ENCODE measurements at places on chromosomes 4 and X.

- DNase-seq = no peak
These were observed 96.7 kb downstream of the ITM2A start for GRCh38 chrX:79270401-79270800.

DNA sequence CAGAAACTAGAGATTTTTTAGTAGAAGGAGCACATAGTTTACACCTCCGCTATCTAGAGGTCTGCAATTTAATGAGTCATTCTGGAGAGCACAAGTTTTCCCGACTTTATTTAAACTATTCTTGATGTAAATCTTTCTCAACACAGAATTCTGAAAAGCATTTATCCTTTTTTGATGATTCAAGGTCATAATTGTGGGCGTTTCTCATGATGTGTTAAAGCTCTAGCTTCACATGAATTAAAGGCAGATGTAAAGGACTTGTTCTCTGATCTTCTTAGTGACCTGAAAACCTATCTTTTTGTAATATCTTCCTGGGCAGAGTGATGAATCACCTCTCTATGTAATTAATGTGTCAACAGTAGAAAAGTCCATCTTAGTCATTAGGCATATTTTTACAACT is 128.8 kb downstream of the COMMD8 start:
- no peak for DNase-seq

DNA sequence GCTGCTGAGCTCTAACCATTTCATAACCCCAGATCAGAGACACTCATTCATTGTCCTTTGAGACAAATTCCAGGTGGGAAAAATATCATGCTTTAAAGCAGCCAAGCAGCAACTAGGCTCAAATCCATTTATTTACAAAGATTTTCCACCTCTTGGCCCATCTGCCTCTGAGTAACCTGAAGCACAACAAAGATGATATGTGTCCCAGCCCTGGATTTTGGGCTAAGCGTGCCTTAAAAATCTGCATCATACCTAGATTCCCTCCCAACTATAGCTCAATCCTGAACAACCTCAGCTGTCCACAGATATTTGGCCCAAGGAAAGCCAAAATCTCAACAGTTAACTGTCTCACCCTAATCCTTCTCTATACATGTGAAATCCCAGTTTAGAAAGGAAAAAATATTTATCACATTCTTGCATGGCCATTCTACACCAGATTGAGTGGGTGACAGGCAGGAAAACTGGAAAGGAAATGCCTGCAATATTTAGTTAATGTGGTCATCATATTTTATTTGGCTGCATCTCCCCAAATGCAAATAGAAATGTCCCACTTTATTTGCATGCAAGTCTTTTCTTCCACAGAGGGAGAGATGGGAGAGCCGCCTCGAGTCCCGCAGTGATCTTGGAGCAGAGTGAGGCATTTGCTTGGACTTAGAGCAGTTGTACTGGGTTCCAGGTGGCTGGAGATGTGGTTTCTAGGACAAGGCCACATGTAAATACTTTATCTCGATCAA is 146.4 kb upstream of the EOLA2 start:
- DNase-seq = peak; percentile 32

DNA sequence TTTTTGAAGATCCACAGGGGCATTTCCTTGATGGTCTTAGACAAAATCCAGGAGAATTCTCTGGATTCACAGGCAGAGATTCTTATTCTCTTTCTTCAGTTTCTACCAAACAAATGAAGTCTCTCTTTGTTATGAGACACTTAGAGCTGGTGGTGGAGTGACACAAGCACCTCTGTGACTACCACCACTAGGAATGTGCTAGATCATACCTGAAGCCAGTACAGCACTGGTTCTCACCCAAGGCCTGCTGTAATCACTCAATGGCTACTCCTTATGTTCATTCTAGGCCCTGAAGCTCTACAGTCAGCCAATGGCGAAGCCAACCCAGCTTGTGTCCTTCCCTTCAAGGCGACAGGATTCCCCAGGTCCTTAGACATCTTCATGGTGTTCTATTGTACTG is 482.3 kb downstream of the TRAM1L1 start:
- no peak for DNase-seq

DNA sequence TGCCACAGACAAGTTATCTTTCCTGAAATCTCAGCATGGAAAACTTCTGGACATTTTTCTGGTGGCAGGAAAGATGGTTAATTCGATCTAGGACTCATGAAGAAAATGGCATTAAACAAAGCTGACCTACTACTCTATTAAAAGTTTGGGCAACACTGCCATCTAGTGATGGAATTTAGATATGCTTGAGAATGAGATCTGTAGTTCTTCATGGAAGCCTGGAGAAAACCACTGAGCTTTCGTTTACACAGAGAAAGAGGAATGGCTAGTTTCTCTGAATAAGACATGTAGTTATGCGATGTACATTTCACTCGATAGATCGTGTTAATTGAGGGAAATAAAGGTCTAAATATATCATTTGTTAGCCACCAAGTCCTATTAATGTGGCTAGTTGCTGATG is 51.7 kb upstream of the CHRDL1 start:
- peak; percentile 17 for DNase-seq

DNA sequence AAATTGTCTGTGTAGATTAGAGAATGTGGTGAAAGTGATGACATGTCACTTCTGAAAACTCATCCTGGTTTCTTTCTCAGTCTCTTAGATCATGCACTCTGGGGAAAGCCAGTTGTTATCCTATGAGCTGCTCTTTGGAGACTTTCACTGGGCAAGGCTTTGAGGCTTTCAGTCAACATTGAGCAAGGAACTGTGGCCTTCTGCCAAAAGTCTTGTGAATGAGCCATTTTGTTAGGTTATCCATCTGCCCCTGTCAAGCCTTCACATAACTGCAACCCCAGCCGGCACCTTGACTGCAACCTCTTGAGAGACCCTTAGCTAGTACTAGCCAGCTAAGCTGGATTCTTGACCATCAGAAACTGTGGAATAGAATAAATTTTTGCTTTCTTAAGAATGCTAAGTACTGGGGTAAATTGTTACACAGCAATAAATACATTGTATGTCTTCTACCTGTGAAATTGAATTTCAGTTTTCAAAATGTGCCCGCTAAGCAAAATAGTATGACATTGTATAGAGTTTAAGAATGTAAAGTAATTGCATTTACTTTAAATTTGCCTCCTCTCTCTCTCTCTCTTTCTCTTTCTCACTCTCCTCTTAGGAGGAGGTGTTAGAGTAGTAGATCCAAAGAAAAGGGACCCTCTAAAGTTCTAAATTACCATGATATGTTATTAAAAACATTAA is 1273.0 kb downstream of the RAPGEF2 start:
- DNase-seq = no peak

GRCh38 chr4:172982151-172982590 is 186.4 kb upstream of the GALNT7 start:
- peak; percentile 86 for DNase-seq

DNA sequence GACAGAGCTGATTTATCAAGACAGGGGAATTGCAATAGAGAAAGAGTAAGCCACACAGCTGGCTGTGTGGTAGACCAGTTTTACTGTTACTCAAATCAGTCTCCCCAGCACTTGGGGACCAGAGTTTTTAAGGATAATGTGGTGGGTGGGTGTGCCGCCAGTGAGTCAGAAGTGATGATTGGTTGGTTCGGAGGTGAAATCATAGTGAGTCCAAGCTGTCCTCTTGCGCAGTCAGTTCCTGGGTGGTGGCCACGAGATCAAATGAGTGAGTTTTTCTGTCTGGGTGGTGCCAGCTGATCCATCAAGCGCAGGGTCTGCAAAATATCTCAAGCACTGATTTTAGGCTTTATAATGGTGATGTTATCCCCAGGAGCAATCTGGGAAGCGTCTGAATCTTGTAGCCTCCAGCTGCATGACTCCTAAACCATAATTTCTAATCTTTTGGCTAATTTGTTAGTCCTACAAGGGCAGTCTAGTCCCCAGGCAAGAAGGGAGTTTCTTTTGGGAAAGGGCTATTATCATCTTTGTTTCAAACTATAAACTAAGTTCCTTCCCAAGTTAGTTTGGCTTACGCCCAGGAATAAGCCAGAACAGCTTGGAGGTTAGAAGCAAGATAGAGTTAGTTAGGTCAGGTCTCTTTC is 44.0 kb upstream of the PPP1R2C start:
- DNase-seq = no peak

DNA sequence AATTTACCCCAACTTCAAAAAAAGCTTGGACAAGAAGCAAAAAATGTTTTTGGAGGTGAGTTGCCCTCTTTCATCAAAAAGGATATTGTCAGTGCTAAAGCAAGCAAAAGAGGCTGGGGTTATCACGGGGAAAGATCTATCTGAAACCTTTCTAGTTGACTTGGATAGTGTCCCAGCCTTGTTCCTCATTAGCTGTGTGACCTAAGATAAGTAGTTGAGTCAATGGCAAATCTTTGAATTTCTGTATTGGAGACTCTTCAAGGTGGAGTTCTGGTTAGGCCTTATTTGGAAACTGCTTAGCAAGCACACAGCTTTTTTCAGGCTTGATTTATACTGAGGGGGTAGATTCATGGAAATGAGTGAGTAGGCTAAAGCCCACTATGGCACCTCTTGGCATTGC is 271.6 kb downstream of the GRIA3 start:
- DNase-seq = no peak

DNA sequence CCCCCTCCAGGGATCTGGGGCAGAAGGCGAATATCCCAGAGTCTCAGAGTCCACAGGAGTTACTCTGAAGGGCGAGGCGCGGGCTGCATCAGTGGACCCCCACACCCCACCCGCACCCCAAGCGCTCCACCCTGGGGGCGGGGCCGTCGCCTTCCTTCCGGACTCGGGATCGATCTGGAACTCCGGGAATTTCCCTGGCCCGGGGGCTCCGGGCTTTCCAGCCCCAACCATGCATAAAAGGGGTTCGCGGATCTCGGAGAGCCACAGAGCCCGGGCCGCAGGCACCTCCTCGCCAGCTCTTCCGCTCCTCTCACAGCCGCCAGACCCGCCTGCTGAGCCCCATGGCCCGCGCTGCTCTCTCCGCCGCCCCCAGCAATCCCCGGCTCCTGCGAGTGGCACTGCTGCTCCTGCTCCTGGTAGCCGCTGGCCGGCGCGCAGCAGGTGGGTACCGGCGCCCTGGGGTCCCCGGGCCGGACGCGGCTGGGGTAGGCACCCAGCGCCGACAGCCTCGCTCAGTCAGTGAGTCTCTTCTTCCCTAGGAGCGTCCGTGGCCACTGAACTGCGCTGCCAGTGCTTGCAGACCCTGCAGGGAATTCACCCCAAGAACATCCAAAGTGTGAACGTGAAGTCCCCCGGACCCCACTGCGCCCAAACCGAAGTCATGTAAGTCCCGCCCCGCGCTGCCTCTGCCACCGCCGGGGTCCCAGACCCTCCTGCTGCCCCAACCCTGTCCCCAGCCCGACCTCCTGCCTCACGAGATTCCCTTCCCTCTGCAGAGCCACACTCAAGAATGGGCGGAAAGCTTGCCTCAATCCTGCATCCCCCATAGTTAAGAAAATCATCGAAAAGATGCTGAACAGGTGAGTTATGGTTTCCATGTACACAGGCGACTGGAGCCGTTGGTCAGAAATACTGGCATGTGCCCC is at the start of gene CXCL1:
TSS of gene CXCL1 (plus strand) at position 264 of the 926 bp plus-strand sequence. CDS start at position 342, 78 bp downstream.
- DNase-seq = peak; percentile 13

GRCh38 chr4:136810626-136811025 is 721.7 kb downstream of the PCDH18 start:
- DNase-seq = no peak

DNA sequence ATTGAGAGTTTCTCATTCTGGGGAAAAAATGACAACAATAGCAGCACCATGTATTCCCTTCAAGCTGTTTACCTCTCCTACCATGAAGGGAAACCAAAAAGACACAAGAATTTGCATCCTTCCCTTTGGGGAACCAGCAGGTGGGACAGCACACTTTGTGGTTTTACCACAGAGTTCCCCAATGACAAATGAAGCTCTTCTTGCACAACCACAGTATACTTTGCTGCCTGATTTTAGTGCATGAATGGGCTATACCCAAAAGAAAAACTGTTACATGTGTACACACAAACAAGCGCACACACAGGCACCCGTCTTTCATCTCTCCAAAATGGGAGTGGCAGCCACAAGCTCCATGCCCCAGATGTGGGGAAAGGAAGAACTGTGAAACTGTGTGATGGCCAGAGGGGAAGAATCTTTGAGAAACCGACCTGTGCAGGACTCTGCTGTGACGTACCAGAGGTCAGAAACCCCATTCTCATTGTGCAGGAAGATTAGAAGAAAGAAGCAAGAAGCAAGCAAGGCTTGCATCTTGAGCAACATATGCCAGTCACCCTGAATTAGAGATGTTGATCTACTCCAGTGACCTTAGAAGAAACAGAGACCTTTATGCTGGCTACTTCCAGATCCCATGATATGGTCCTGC is 2.7 kb upstream of the MAML3 start:
- no peak for DNase-seq

DNA sequence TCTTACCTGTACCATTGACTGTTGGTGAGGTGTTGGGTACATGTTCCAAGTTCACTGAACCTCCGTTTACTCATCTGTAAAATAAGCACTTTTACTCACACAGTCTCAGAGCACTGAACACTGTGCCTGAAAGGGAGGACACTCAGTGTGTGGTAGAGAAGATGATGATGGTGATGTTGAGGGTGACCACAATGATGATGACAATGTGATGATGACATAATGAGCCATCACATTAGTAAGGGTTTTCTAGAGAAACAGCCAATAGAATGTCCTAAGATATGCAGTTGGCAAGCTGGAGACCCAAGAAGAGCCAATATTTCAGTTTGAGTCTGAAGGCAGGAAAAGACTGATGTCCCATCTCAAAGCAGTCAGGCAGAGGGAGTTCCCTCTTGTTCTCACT is 315.4 kb upstream of the IGFBP7 start:
- DNase-seq = no peak

- no peak for DNase-seq
These were observed 8.5 kb upstream of the ANKRD17 start for GRCh38 chr4:73267050-73267449.

DNA sequence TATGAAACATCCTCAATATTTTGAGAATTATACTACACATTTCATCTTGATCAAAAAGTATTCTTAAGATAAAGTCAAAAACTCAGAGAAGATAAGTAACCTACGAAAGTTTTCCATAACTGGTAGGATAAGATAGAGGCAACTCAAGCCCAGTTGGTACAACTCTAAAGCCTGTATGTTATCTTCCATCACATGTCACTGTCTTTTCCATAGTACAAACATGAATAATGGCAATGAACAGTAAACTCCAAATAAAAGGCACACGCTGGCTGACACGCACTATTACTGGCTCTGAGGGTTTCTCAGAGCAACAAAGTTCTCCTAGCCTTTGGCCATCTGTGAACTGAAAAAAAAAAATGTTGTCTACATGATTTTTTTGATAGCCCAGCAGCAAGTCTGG is 27.2 kb downstream of the LIN54 start:
- no peak for DNase-seq

GRCh38 chr4:123836851-123837595 is 440.4 kb downstream of the SPRY1 start:
- DNase-seq = no peak

DNA sequence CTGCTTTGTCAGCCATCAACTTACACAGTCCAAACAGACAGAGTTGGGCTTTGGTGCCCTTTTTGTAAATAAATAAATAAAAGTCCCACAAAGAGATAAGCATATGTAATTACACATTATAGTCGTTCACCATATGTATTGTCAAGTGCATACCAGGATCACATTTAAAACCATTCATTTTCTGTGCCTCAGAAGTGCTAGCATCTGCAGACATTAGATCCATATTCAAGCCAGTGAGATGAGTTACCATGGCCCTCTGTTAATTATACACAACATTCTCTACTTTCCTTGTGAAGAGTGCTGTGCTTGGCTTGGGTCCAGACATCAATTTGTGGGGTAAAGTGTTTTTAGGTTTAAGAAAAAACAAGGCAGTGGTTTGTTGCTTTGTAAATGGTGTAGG is 76.8 kb downstream of the ENOX2 start:
- DNase-seq = no peak

GRCh38 chr4:16916031-16916430 is 17.6 kb upstream of the LDB2 start:
- DNase-seq = no peak

GRCh38 chr4:89324671-89325070 is 17.1 kb upstream of the GPRIN3 start:
- no peak for DNase-seq
